Spinal cord (tissue), 10 donors: ENCODE measurements at places on chromosomes 4 and X. TPM values are rescaled to one million over a fixed set of nuclear protein-coding genes. Genes with fewer than 3 reads are reported as not detected.

The CT45A6 gene
- total RNA-seq, result not detected

The ADGRG4 gene
- under 0.01 TPM for total RNA-seq

The RRH gene
- total RNA-seq, result 0.79 TPM

The C4orf46 gene
- total RNA-seq, result 23.5 TPM

DNA sequence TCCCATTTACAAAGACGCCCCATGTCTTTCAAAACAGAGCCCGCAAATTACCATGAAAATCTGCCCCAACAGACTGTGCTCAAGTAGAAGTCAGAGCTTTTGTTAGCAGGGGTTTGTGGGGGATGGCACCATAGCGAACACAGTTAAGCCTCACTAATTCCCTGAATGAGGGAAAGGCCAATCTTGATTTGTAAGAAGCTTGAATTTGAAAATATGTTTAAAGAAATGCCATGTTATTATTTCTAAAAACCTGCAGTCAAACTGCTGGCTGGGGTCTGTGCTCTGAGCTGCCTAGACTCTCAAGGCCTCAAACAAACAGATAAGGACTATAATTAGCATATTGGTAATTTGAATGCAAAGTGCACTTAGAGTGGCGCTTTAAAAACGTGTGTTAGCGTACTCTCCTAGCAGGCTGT is 9.4 kb upstream of the PAK3 start:
- DNase-seq, result peak; percentile 26

DNA sequence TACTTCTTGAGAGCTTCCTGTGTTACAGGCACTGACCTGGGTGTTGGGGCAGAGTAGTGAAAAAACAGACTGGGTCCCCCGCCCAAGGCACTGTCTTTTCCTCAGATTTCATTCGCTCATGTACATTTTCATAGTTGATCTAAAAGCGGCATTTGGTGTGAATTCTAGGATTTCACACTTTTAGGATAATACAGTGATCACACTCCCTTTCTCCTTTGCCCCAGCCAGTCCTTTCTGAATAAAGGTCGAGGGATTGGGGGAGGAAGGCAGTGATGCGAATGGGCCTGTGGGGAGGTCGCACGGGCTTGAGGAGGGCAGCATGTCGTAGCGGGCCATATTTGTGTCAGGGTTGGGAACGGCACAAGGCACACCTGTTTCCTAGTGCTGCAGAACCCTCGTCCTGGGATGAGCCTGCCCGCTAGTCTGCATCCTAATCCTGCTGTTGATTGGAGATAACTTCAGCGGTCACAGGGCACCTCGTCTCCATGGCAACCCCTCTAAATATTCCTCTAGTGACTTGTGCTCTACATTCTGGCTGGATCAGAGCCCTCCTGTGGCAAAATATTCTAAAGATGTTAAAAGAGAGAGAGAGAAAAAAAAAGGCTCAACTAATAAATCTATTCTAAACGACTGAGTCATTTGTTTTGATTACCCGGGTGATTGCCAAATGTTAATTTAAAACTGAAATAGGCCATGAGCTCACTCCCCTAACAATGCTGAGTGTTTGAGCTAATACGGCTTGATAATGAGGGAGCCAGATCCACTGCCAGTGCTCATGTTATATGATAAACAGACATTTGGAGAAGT is 21.8 kb downstream of the FHL1 start:
- peak; percentile 90 for DNase-seq

DNA sequence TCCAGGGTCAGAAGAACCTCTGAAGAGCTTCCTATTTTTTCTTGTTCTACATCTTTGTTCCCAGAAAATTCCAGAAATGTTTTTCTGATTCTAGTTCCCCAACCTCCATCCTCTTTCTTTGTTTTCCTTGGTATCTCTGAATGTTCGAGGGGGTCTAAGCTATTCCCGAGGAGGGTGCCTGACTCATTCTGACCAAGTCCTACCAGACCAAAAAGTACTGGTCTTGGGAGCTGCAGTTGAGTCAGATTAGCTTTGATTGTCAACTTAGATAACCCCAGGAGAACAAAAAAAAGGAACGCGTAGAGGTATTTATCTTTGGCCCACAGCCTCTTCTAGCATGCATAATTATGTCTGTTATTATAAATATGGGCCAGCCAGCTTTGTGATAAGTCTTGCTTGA is 12.1 kb upstream of the TENM3 start:
- no peak for DNase-seq

GRCh38 chrX:153968754-153969124 is 2.9 kb downstream of the HCFC1 start:
- DNase-seq, result no peak

DNA sequence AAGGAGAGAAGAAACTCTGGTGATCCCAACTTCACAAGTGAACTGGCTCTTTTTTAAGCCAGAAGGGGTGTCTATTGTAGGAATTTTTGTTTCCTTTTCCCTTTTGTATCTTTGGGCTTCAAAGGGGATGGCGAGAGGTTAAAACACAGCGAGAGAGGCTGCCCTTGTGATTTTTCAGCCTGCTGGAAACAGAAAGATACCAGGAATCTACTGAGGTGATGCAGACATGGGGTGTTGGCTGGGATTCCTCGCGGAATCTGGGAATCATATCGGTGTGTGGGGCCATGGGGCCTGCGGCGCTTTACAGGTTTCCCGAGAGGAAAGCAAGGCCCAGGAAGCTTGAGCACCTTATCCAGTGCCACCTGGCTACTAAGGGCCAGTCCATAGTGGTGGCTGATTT is 99.4 kb upstream of the STX18 start:
- no peak for DNase-seq

GRCh38 chr4:41212616-41213203 is 1.6 kb downstream of the APBB2 start:
- DNase-seq, result no peak

The DRD5 gene
- total RNA-seq, result 2.2 TPM

GRCh38 chr4:78513411-78513975 is 38.1 kb upstream of the ANXA3 start:
- DNase-seq, result no peak

GRCh38 chrX:73827406-73827805 is 264.4 kb downstream of the CHIC1 start:
- no peak for DNase-seq

- no peak for DNase-seq
These were observed 156.8 kb downstream of the MGST2 start for GRCh38 chr4:139822391-139822790.

DNA sequence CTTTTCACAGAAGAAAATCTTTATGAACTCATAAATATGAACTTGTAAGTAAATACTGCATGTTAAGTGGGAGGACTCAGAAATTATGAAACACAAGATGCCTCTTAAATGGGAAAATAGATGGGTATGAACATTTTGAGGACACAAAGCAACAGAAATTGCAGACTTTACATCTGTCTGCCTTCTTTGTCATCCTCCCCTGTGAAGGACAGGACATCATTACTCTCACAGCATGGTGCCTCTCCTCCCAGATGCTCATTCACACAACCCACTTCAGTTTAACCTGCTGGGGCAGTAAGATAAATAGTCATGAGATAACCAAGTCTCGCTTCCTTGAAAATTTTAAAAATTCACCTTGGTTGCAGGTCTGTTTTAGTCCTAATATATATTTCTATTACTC is 144.5 kb downstream of the APBB2 start:
- no peak for DNase-seq

The EFHC2 gene
- total RNA-seq, result 3.7 TPM

GRCh38 chr4:41579526-41579925 is 41.6 kb downstream of the LIMCH1 start:
- no peak for DNase-seq

DNA sequence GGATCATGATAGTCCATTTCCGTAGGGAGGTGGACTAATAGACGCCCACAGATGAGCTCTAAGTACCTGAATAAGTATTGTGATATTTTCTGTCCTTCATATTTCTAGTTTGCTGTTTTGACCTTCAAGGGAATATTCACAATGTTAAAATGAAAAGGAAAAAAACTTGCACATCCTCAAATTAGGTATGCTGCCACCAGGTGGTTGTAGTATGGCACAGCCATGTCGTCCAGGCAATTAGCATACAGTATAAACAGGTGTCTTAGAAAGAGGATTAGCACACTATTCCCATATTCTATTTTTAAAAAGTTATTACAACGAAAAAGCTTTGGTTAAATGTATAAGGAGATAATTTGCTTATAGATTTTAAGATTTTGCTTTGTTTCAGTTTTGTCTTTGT is 802.0 kb downstream of the RPA4 start:
- peak; percentile 48 for DNase-seq

DNA sequence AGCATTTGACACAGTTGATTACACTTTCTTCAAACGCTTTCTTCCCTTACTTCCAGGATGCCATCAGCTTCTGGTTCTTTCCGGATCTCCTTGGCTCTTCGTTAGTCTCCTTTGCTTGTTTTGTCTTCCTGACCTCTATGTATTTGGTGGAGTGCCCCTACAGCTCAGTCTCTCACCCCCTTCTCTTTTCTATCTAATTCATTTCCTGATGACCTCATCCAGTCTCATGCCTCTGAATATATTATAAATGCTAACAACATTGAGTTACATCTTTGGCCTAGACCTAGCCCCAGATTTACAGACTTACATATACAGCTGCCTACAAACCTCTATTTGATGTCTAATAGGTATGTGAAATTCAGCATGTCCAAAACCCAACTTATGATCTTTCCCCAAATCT is 16.5 kb upstream of the LEF1 start:
- no peak for DNase-seq

The DMRTC1 gene
- 0.55 TPM for total RNA-seq

DNA sequence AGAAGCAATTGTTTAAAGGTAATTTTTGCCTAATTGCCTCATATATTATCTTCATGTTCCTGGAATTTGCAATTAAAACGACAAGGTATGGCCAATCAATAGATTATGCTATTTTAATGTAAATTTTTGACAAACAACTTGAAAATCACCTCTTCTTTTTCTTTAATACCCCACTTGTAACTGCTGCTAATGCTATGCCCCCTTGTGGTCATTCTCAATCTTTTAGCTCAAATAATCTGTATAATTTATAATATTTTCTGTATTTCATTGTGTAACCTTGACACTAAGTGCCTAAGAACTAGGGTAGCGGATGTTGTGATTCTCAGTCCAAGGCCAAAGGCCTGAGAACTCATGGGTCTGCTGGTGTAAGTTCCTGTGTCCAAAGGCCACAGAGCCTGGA is 831.7 kb upstream of the POU3F4 start:
- DNase-seq, result no peak

GRCh38 chr4:128483816-128484215 is 196.2 kb upstream of the PGRMC2 start:
- DNase-seq, result no peak

The AADAT gene
- total RNA-seq, result 14.3 TPM

The PPP4R3C gene
- total RNA-seq, result not detected

GRCh38 chr4:174999407-174999806 is 81.2 kb downstream of the ADAM29 start:
- DNase-seq, result no peak

GRCh38 chr4:61532336-61533000 is 332.3 kb downstream of the ADGRL3 start:
- peak; percentile 64 for DNase-seq

- DNase-seq, result no peak
These were observed 433.0 kb downstream of the PCDH10 start for GRCh38 chr4:133581996-133582619.

The PARM1 gene
- 31.2 TPM for total RNA-seq

- no peak for DNase-seq
These were observed 63.5 kb upstream of the TENM3 start for GRCh38 chr4:182179751-182180150.

The OGT gene
- 136 TPM for total RNA-seq

GRCh38 chr4:102500352-102500695 is 835 bp upstream of the NFKB1 start:
- no peak for DNase-seq

The PTTG2 gene
- total RNA-seq, result not detected

The NDUFA1 gene
- total RNA-seq, result 59.9 TPM

GRCh38 chr4:30802622-30803323 is 82.6 kb downstream of the PCDH7 start:
- peak; percentile 23 for DNase-seq

DNA sequence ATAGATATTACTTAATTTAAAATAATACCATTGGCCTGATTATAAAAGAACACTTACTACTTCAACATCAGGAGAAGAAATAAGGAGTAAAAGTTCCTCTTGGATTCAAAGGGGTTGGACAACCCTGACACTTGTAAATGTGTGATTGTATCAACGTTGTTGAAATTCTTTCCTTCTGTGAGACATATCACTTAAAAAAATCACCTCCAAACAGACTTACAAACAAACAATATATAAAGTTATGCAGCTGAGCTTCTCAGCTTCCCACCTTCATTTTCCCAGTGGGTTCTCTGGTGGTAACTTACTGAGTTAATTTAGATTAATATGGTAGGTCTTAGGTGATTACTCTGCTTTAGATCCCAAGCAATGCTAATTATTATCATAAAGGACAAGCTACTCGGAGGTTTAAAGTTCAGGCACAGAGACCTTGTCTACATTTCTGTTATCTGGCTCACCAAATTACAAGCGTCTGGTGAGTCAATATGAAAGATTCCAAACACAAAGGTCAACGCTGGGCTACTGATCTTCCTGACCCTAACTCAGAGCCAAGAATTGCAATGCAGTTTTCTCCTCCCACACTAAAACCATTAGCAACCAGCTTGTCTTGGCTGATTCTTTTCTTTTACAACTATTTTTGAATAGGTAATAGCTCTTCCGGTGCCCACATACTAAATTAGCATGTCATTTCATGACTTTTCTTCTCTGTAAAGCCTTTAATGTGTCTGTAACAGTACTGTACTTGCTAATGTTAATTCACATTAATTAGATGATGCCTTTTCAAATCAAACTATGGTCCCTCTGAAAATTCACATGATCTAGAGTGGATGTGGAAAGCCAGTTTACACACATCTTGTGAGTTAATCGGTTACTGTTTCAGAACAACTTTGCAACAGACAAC is 157.6 kb downstream of the RASL11B start:
- no peak for DNase-seq

- DNase-seq, result no peak
These were observed 28.6 kb downstream of the CDS1 start for GRCh38 chr4:84611531-84611930.

DNA sequence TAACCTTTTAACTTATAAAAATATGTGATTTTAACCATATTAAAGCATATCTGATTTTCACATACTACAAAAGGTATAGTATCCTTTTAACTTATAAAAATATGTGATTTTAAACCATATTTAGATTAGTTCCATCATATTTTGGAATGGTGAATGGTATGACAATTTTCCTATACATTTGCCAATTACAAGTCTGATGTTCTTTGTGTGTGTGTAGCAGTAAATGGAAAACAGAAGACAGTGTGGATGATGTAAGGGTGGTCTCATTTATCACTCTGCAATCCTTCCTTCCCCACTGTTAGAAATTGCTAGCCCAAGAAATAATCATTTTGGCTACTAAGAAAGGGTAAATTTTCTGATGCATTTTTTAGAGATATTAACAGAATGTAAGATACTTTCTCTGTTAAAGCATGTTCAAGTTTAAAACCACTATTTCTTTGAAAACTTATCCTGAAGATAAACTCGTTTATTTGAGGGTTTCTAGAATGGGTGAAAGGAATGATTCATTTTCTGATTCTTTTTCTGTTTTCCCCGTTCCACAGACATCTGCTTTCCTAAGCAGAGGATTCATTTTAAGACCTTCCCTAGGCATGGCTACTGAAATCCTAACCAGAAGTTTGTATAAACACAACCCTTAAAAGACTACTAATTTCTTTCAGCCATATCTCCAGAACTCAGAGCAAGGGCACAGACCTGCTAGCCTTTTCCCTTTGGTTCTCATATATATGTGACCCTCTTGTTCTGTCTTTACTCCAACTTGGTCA is 21.0 kb downstream of the NUDT6 start:
- no peak for DNase-seq
